ENCODE measurements at places on chromosomes 4 and X.
A peak's percentile ranks its signal among the peaks of the same experiment; 100 is the strongest.

- no peak for DNase-seq
These were observed 23.9 kb upstream of the GATB start for GRCh38 chr4:151784706-151785105.

DNA sequence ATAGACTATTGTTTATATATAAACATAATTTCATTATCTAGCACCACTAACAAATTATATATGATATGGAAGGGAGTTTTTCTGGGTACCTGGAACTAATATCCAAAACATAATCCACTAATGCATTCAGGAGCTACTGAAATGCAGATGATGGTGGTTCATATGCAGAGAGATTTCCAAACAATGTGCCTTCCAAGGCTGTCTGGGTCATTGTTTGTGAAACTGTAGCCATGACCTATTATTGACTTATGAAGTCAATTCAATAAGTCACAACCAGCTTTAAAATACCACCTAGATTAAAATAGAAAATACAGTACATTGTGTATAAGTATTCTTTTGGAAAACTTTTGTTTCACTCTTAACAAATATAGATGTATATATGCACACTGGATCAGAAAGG lies 237.0 kb upstream of the PRPS2 start:
- DNase-seq: no peak

DNA sequence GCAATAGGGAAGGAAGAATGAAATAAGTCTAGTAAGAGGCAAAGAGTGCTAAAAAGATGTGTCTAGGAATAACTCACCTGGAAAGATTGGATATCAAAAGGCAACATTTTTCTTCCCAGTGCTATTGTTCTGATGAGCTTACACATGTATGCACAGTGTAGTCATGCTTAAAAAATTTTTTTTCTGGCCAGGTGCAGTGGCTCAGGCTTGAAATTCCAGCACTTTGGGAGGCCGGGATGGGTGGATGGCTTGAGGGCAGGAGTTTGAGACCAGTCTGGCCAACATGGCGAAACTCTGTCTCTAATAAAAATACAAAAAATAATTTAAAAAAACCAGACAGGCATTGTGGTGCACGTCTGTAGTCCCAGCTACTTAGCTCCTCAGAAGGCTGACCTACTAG lies 795.8 kb upstream of the IGFBP7 start:
- no peak for DNase-seq

- DNase-seq: peak; percentile 60
These were observed 607 bp upstream of the SCOC start for GRCh38 chr4:140372751-140373327.

- no peak for DNase-seq
These were observed 36.8 kb downstream of the NSD2 start for GRCh38 chr4:1907848-1908525.

DNA sequence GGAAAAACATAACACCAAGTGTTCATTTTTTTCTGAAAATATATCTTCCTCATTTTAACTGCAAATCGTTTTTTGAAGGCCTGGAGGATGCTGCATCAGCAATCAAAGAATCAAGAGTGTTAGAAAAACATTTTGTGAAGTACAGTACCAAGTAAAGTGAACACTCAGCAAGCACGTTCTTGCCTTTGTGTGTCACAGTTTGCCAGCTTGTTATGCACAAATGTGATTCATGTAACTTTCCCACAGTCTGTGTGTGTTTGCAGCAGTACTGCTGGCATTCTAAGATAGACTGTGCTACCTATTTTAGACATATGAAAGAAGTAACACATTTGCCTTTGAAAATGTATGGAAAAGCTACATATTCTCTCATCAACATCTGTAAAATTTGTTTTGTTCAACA lies 1617.7 kb downstream of the RPA4 start:
- no peak for DNase-seq

Data from activated CD8-positive, alpha-beta memory T cell treated with anti-CD3 and anti-CD28 coated beads, Interleukin-2, amount 10 ng/mL, durations not matched to agents 7 days and 5 days (primary cell).